SJSA1 (cell line): ENCODE measurements at places on chromosomes 13 and 19. TPM values are rescaled to one million over a fixed set of nuclear protein-coding genes. Genes with fewer than 3 reads are reported as not detected.

DNA sequence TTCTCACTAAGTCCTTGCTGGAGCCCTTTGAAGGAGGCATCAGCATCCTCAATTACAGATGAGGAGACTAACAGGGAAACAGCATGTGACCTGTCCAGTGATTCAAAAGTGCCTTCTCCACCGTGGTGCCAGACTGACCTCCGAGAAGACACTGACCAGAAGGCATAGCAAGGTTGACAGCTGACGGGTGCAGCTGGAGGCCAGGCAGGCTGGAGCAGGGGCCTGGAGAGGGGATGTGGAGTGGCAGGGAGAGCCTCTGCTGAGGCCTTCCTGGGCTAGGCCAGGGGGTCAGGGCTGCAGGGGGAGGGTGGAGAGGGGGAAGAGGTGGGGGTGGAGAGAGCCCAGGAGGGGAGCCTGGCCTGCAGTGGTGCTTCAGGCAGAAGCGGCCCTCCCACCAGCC lies 66.3 kb downstream of the KCTD15 start:
- DNase-seq, result no peak

The PSG11 gene
- total RNA-seq, result not detected in 2 replicates

GRCh38 chr13:50595196-50595595 lies 248.3 kb downstream of the DLEU7 start:
- DNase-seq, result no peak

DNA sequence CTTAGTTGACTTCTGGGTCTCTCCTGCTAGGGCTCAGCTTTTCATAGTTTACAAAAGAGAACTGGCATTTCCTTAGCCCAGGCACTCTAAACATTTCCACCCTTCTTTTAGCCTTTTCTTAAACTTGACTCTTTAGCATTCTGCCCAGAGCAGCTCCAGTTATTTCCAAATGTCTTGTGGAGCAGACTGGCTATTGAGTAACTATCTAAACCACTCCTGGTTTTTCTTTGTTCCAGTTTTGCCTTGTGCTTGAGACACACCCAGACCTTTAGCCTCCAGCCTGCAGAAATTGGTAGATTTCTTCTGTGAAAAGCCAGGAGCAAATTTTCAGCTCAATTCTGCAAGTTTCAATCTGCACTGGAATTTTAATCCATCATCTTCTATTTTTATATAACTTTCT lies 1813.1 kb downstream of the OLFM4 start:
- DNase-seq, result no peak

DNA sequence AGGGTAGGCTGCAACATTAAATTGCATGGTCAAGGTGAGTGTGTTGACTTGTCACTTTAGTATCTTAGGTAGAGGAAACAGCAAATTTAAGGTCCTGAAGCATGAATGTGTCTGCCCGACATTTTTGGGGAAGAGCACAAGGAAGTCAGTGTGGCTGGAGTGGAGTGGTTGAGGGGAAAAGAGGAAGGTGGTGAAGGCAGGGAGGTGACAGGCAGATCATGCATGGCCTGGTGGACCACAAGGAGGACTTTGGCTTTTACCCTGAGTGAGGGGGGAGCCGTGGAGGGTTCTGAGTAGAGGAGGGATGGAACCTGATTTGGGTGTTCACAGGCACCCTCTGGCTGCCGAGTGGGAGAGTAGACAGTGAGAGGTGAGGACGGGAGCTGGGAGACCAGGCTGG lies 168.0 kb downstream of the IER2 start:
- DNase-seq, result no peak

DNA sequence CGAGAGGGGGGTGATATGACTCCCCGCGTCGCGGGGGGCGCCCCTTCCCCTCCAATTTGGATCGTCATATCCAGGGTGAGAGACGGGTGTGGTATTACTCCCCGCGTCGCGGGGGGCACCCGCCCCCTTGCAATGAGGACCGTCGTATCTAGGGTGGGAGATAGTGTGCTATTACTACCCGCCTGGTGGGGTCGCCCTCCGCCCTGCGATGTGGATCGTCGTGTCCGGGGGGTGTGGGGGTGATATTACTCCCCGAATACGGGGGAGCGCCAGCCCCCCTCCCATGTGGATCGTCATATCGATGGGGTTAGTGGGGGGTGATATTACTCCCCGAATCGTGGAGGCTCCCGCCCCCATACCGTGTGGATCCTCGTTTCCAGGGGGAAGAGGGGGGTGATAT lies 29.2 kb upstream of the RGCC start:
- DNase-seq, result no peak

DNA sequence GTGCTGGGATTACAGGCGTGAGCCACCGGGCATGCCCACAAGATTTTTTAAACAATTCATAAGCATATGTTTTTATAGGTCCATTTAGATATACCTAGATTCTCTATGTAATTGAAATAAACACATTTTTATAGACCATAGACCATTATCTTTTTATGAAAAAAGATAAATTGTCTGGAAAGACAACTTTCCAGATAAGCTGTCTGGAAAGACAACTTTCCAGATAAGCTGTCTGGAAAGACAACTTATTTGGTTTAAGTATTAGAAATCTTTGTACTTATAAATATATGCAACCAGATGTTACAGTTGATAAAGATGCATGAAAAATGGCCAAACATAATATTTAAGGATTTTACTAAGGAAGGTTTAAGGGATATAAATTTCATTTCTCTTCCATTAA lies 538.5 kb downstream of the GPC6 start:
- DNase-seq, result no peak

GRCh38 chr19:2633693-2634075 lies 68.8 kb downstream of the GNG7 start:
- no peak for DNase-seq

The GGN gene
- 0.47 and 0.71 TPM in 2 replicates for total RNA-seq

The CPT1C gene
- 0.05 TPM in 1 of 2 replicates, not detected in the other for total RNA-seq

DNA sequence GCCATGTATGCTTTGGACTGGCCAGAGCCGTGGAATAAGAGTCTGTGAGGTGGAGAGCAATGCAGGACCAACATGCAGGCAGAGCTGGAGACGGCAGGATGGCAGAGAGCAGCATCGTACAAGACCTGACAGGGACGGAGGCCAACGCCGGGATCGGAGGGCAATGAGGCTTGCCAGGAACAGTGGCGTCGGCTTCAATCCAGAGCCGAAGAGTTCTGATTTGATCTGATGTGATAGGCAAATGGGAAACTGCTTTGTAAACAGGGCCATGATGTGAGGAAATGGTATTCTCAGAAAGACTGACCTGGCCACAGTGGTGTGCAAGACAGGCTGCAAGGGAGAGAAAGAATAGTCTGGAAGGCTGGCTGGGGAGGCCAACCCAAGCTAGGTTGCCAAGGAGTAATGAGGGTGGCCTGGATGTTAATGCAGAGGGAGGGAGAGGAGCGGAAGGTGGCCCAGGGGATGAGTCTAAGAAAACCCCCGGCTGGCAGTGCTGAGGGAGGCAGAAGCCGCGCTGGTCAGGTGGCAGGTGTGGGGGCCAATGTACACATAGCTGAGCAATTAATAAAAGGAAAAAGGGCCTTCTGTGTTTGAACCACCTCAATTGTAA lies 26.7 kb downstream of the RCBTB2 start:
- DNase-seq, result no peak

DNA sequence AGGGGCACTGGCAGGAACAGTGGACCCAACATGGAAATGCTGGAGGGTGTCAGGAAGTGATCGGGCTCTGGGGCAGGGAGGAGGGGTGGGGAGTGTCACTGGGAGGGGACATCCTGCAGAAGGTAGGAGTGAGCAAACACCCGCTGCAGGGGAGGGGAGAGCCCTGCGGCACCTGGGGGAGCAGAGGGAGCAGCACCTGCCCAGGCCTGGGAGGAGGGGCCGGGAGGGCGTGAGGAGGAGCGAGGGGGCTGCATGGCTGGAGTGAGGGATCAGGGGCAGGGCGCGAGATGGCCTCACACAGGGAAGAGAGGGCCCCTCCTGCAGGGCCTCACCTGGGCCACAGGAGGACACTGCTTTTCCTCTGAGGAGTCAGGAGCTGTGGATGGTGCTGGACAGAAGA lies 4.1 kb downstream of the KLK2 start:
- no peak for DNase-seq

DNA sequence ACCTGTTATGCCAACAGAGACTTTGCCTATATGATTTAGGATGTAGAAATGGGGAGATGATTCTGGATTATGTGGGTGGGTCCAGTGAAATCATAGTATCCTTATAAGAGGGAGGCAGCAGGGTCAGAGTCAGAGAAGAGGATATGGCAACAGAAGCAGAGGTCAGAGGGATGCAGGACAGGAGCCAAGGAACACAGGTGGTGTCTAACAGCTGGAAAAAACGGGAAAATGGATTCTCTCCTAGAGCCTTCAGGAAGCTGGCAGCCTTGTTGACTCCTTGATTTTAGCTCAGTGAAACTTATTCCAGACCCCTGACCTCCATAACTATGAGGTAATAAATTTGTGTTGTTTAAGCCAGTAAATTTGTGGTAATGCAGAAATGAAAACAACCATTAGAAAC lies 28.8 kb upstream of the OXGR1 start:
- no peak for DNase-seq

The DEDD2 gene
- 15.9 and 16.9 TPM in 2 replicates for total RNA-seq

DNA sequence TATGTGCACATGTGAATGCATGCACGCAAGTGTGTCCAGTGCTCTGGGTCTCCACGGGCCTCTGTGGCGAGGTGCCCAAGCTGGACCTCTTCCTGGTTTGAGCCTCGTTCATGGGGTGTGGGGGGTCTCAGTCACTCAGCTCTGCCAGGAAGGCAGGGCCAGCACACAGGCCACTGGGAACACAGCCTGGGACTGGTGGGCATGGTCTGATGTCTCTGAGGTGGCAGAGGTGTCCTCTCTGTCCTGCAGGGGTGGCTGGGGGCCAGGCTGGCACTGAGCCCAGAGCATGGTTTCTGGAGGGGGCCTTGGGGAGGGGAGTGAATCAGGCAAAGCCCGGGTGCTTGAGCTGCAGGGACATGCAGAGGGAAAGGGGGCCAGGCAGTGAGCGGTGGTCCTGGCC lies 9.4 kb downstream of the LRP3 start:
- no peak for DNase-seq

The C19orf85 gene
- not detected in 2 replicates for total RNA-seq

The ZNF135 gene
- not detected in 2 replicates for total RNA-seq

DNA sequence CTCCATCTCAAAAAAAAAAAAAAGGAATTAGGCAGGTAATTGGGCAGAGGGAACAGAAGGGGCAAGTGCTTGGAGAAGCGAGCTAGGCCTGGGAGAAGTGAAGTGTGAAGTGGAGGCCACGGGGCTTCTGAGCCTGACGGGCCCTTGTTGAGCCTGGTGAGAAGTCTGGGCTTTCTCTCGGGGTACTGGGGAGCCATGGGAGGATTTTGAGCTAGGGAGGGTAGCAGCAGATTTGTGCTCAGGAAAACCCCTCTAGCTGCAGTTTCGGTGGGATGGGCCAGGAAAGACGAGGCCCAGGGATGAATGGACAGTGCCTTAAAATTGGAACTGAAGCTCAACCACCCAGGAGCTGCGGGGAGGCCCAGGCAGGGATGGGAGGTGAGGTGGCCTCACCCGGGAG lies 8.0 kb downstream of the POLR1G start:
- no peak for DNase-seq

DNA sequence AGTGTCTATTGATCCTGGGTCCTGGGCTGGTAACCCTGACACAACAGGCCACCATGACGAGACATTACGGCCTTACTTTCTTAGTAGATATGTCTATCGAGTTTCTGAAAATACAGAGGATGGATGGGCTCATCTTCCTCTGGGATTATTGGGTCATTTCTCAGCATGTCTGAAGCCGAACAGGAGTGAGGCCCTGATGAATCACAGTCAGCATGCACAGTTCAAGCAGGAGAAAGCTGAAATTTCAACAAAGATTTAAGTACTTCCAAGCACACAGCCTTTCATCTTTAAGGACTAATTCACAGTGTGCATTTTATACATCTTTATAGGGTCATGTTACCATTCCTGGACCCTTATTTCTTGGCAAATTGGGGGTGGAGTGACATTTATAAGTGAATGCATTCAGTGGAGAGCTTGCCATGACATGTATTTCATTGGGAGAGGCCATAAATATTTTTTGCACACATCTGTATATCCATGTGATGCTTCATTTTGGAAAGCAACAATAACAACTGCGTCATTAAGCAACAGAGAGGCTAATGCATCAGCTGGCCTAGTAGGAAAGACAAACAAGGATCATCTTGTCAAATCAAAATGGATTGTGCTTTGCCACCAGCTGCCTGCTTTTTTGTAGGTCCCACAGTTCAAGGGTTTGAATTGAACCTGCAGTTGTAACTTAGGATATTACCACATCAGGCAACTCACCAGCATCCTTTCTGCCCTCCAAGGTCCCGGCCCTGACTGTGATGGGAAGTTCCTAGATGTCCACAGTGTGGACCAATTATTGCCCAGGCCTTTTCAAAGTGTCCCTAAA lies 143.5 kb downstream of the DNAJC15 start:
- no peak for DNase-seq

GRCh38 chr19:51339687-51340656 lies 2.0 kb downstream of the VSIG10L start:
- DNase-seq, result peak; percentile 99

The TSHZ3 gene
- 4.2 and 8.3 TPM in 2 replicates for total RNA-seq

- no peak for DNase-seq
Observed at GRCh38 chr19:1351381-1351851, 32.3 kb upstream of the NDUFS7 start.

DNA sequence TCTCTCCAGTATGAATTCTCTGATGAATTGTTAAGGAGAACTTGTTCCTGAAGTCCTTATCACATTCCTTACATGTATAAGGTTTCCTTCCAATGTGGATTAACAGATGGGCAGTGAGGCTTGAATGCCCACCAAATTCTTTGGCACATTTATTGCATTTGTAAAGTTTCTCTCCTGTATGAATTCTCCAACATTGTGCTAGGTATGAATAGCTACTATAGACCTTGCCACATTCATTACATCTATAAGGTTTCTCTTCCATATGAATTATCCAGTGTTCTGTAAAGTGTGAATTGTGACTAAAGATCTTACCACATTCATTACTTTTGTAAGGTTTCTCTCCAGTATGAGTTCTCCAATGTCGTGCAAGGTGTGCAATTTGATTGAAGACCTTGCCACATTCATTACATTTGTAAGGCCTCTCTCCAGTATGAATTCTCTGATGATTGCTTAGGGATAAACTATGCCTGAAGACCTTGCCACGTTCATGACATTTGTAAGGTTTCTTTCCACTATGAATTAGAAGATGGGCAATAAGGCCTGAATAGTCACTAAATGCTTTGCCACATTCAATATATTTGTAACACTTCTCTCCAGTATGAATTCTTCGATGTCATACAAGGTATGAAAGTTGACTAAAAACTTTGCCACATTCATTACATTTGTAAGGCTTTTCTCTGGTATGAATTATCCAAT lies 20.4 kb downstream of the ZNF578 start:
- DNase-seq, result no peak

The STK24 gene
- total RNA-seq, result 133 and 147 TPM in 2 replicates

The MRPL57 gene
- total RNA-seq, result 23.9 and 24.3 TPM in 2 replicates

The ZNF569 gene
- 1.5 and 3.1 TPM in 2 replicates for total RNA-seq

The SGCG gene
- total RNA-seq, result not detected in 2 replicates

DNA sequence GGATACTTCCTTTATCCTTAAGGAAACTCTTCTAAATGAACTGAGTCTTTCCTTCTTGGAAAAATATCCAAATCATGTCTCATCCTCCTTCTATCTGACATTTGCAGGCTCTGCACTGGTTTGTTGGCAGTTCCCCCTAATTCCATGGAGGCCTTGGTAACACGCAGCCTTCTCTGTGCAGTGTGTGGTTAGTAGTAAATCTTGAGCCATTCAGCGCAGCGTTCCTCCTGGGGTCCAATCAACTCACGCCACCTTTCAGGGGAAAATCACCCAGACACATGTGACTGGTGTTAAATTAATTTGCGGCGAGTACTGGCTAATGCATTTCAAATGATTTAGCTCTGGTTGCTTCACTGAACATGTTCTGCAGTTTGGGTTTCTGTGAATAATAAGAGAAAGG lies 21.0 kb upstream of the CBY2 start:
- no peak for DNase-seq

The FARP1 gene
- 25.6 and 31.3 TPM in 2 replicates for total RNA-seq
